Cardiac fibroblast (primary cell): ENCODE measurements at places on chromosomes 11 and 22.

GRCh38 chr11:79129702-79130101 lies 311.1 kb downstream of the TENM4 start:
- no peak for DNase-seq

- no peak for DNase-seq
These were observed 3.1 kb downstream of the CERK start for GRCh38 chr22:46734830-46735453.

DNA sequence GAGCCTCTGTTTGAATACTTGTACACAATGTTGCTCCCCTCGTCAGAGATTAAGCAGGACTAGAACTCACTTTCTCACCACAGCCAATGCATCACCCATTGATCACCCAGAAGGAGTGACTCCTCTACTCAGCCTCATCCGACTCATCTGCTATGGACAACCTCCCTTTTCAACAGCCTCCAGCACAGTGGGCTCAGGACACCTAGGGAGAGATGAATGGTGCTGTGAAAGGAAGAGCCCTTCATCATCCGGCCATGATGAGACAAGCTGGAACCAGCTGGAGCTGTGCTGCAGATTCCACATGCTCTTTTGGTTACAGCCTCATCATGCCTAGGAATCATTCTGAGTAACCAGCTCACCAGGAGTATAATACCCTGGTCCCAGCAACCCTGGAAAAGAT lies 15.5 kb downstream of the C11orf91 start:
- peak; percentile 10 for DNase-seq

DNA sequence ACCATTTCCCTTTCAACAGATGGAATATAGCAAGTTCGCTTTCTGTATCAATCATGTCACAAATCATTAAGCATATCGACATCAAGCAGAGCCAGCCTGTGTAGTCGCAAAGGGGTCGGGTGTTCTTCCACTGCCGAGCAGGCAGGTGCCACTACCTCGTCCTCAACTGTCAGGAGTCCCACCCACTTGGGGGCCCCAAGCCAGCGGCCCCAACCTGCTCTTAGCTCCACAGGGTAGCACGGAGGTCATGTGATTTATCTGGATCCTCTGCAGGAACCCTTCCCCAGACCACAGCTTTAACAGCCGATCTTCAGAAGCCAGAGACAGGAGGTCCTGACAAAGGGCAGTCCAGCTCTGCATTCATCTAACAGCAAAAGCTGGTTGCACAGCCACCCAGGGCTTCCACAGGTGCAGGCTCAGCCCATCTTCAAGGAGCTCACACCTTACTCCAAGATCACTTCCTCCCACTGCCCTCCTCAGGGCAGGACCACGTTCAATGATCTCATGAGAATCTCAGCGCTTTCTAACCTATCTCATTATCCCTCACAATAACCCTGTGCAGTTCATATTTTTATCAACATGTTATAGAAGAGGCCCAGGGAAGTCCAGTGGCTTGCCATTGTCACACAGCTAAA lies 110.2 kb downstream of the TRIM29 start:
- no peak for DNase-seq

- DNase-seq, result no peak
These were observed 27.0 kb downstream of the FADS2 start for GRCh38 chr11:61854966-61855714.

DNA sequence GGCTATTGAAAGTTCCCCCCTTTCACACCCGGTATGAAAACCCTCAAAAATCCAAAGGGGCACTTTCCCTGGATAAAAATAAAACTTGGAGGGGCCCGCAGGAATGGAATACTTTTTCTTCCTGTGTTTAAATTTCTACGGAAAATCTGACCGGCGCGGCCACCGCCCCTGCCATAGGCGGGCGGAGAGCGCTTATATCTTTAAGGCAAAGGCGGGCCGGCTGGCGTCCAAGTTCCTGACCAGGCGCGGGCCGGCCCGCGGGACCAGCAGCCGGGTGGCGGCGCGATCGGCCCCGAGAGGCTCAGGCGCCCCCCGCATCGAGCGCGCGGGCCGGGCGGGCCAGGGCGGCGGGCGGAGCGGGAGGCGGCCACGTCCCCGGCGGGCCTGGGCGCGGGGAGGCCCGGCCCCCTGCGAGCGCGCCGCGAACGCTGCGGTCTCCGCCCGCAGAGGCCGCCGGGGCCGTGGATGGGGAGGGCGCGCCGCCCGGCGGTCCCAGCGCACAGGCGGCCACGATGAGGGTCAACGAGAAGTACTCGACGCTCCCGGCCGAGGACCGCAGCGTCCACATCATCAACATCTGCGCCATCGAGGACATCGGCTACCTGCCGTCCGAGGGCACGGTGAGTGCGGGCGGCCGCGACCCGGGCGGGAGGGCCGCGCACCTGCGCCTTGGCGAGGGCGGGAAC lies at the start of gene ANO1:
Gene ANO1 (plus strand): TSS at position 223 of the 686 bp plus-strand sequence. CDS start 290 bp downstream, at position 513.
- DNase-seq, result no peak

DNA sequence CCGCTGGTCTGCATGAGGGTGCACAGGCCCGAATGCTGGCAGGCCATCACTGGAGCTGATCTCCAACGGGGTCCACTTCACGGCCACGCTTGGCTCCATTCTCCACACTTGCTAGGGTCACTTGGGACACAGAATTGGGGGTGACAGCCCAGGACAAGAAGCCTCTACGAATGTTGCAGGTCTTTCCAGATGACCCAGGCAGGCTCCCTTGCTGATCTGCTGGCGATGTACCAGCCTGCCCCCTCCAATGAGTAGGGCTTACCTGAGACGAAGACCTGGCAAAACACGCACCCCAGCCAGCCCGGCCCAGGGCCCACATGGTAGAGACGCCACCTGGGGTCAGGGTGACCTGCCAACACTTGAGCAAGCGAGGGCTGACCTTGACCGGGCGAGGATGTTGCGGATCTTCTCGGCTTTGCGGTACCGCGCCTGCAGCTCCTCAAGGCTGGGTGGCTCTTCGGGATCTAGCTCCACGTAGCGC lies 44.9 kb downstream of the C11orf58 start:
- no peak for DNase-seq

GRCh38 chr11:82718821-82719220 lies 14.8 kb downstream of the FAM181B start:
- DNase-seq, result no peak

- no peak for DNase-seq
These were observed 200.7 kb upstream of the NCAM1 start for GRCh38 chr11:112760396-112761059.
